ENCODE measurements at places on chromosomes 3 and 15.

GRCh38 chr15:48370460-48370859 is 39.2 kb downstream of the DUT start:
- no peak for DNase-seq

- DNase-seq: no peak
Measured at GRCh38 chr3:157958457-157958856, 147.8 kb downstream of the SHOX2 start.

- DNase-seq: no peak
Measured at GRCh38 chr3:188663839-188664238, 507.9 kb upstream of the TPRG1 start.

DNA sequence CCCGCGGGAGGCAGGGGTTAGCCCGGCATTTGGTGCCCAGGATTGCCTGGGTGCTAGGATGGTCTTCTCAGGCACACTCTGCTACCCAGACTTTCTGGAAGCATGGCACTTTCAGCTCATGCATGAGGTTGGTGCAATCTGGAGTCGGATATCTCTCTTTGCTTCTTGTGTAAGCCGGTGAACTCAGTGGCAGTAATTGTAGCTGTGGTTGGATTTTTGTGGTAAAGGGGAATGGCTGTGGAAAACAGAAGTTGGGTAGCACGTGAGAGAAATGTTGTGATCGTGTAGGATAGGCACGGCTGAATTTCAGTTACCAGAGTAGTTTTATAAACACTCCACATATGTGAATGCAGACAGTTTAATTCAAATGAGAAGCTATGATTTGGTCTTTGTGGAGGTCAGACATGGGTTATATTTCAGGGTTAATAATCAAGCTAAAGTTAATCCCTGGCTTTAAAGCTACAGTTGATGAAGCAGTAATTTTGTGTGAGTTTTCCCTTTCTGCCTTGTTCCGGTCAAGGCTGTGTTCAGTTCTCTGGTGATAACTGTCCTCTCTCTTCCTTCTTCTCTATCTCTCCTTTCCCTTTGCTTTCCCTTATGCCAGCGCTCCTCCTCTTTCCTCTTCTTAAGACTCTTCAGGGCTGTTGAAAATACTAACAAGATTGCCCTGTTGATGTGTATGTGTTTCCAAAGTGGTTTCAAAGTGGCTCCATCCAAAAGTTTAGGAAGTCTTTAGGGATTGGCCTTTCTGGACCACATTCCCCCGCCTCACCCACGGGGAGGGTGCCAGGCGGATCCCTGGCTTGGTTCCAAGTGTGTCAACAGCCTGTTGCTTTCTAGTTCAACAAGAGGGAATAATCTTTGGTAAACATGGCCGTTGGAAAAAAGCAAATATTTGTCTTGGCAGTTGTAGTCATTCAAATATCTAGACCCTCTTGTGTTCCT is 404.6 kb upstream of the C2CD4B start:
- no peak for DNase-seq

- DNase-seq: no peak
Measured at GRCh38 chr3:31833391-31834190, 147.5 kb downstream of the OSBPL10 start.

- no peak for DNase-seq
Measured at GRCh38 chr3:89306540-89306939, 199.1 kb downstream of the EPHA3 start.

DNA sequence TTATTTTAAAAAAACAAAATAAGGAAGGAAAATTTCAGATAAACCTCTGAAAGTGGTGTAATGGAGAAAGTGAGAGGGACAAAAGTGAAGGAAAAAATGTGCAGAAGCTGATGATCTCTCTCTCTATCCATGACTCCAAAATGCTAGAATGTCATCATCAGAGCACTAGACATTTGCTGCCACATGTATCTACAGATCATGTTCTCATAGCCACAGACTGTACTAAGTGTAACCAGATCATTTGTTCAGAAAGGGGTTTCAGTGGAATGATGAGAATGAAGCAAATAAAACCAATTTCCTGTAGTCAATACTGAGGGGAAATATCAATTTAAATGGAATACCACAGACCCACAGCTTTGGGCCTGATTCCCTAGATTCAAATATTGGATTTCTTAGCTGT is 104.3 kb upstream of the CHMP2B start:
- no peak for DNase-seq

DNA sequence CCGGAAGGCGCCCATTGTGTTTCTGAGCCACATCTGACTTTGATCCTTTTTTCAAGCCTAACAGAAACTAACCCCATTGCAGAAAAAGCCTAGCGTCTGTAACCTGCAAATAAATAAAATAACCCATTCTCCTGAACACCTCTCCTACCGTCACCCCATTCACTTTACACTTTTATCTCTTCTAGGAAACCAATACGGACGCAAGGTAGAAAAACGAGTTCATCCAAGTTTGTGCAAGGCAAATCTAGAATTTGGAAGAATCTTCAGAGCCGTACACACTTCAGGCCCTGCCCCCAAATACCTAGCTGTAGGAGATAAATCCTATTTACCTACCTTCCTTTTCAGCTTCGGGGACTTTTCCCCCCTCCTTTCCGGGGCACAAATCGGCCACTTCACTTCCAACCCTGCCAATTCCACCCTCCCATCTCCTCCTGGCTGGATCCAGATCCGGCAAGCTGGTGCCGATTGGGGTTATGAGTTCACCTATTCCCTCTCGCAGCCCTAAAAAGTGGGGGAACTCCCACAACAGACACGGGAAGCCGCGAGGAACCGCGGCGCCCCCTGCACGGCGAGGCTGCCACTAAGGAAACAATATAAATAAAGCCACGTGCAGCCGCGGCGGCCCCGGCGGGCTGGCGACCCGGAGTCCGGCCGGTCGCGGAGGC is 987 bp downstream of the PRTG start:
- no peak for DNase-seq

GRCh38 chr3:65659396-65659795 is 379.3 kb downstream of the MAGI1 start:
- DNase-seq: no peak

- DNase-seq: no peak
Measured at GRCh38 chr3:131708241-131708640, 205.5 kb upstream of the MRPL3 start.

- no peak for DNase-seq
Measured at GRCh38 chr15:68025835-68026424, 28.2 kb upstream of the PIAS1 start.

DNA sequence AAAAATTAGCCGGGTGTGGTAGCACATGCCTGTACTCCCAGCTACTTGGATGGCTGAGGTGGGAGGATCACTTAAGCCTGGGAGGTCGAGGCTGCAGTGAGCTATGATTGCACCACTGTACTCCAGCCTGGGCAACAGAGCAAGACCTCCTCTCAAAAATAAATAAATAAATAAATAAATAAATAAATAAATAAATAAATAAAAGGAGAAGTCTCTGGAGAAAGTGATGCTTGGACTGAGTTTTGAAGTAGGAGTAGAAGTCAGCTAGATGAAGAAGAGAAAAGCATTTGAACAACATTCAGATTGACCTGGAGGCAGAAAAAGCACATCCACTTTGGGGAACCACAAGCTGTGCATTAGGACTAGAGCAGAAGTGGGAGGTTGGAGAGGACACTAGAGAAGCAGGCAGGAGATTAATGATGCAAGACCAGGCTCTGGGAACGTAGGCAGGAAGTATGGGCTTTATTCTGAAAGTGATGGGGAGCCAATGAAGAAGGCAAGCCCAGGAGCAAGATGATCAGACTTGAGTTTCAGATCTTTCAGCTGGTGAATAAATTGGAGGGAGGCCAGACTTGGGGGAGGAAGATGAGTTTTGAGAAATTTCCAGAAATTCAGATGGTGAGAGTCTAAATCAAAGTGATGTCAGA is 48.7 kb downstream of the KLHL6 start:
- no peak for DNase-seq

DNA sequence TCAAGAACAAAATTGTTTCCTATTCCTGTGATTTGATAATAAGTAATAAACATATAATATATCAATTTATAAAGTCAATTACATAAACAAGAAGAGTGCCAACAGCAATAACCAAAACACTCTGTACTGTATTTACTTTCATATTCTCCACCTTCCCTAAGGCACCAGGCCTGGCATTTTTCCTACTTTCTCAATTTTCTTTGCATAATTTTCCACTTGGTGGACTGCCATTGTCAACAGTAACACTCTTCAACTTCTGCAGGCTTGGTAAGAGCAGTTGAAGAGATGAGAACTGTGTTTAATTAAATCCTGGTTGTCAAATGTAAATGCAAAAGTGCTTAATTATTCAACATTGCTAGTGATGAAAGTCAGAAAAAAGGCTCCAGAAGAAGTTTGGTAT is 229.8 kb upstream of the PLSCR5 start:
- DNase-seq: no peak

GRCh38 chr15:64037116-64037515 is 9.2 kb downstream of the DAPK2 start:
- no peak for DNase-seq

DNA sequence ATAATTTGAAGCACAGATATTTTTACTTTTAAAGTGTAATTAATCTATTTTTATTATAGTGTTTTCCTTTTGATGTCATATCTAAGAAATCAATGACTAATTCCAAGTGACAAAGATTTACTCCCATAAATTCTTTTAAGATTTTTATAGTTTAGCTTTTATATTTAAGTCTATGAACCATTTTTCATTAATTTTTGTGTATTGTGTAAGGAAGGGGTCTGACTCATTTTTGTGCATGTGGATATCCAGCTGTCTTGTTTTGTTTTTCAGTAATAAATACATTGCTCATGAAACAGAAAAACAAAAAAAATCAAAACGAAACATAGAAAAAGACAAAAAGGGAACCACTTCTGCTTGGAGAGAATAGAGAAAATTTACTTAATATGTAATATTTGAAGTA is 145.1 kb downstream of the EPHA6 start:
- DNase-seq: no peak

- DNase-seq: no peak
Measured at GRCh38 chr3:153462545-153462944, 300.5 kb downstream of the RAP2B start.

DNA sequence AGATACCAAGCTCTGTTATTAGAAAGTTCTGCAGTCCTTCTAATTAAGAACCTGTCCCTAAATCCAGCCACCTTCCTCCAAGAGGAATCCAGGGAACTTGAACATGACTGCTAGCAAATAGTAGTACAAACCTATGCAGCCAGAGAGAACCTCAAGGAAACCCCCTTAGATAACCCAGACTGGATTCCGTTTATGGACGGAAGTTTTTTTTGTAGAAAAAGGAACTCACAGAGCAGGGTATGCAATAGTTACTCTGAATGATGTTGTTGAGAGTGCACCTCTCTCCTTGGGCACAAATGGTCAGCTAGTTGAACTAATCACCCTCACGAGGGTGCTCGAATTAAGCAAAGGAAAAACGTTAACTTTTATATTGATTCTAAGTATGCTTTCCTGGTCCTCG is 40.8 kb downstream of the TM4SF18 start:
- no peak for DNase-seq
